Activated naive CD4-positive, alpha-beta T cell treated with anti-CD3 and anti-CD28 coated beads for 36 hours (primary cell): ENCODE measurements at places on chromosomes 12 and 14.

DNA sequence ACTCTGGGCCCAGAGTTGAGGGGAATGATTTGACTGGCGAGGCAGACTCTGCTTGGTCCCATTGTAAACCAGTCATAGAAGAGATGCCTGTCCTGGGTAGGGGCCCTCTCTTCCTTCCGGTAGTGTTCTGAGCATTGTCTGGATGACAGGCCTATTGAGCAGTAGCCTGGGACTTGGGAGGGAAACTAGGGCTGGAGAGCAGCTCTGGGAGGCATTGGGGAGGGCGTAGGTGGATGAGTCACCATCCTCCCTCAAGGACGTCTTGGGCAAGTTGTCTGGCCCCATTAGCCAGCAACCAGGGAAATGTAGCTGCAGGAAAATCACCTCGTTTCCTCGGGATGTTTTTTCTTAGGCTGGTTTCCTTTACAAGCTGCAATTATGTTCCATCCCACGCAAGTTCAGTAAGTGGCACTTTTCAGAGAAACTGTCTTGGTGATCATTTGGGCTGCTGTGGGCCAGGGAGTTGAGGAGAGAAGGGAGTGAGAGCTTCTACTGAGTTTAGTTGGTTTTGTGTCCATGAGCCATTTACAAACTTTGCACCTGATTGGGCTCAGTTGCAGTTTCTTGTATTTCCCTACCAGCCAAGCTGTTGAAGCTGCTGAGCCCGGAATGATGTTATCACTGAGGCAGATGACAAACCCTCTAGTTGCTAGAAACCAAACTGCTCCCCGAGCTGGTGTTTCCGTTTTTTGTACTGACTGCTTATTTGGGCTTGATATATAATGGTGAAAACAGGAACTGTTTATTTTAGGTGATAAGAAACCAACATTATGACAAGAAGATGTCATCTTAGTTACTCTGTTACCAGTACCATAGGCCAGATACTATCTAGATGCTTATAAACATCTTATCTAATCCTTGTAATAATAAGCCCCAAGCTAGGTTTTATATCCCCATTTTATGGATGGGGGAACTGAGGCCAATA, 147.6 kb downstream of the CHST11 start:
- peak; percentile 60 for DNase-seq

GRCh38 chr12:3885277-3886094, 12.3 kb upstream of the PARP11 start:
- DNase-seq, result peak; percentile 58

DNA sequence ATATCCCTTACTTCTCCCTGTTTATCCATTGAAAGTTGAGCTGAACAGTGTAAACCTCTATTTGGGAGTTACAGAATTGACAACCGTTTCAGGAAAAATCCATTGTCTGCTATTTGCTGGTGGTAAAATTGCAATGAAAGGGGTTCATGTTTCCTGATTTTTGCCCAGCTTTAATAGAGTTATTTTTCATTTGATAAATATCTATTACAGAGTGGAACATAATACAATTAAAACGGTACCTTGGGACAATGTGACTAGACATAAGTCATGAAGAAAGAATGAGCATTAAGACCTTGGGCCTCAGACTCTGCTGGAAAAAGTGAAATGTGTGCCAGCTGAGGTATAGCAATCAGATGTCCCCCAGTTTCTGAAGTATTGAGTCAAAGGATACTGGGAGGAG, 13.1 kb downstream of the PTPRR start:
- no peak for DNase-seq

DNA sequence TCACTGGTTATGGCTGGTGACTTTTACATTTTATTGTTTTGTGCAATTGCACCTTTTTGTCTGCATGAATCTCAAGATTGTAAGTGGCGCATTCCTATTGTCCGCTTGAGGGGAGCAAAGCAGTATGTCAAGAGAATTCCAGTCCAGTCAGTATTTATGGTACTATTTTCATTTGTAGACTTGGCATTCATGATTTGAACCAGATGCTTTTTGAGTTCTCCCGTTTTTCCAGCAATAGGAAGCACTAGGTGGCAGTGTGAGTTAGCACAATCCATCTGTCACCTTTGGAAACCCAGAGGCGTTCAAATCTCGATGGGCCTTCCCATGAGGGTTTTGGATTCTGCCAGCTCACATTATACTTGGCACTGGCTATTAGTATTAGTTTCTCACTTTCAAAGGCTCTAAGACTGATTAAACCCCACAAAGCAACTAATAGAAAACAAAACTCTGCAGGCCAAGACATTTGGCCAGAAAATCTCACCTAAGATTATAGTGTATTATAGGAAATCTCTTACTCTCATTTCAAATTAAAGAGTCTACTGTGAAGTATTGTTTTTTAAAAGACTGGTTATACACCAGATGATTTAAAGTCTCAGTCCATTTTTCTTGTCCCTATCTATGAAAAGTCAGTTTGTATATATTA, 2.2 kb downstream of the DACT1 start:
- peak; percentile 57 for DNase-seq

- DNase-seq, result no peak
Observed at GRCh38 chr14:81831128-81831820, 297.6 kb upstream of the SEL1L start.

GRCh38 chr12:131130311-131130911, 176.7 kb downstream of the ADGRD1 start:
- DNase-seq, result no peak

GRCh38 chr14:22650960-22651521, 6.9 kb upstream of the OR6J1 start:
- peak; percentile 14 for DNase-seq

DNA sequence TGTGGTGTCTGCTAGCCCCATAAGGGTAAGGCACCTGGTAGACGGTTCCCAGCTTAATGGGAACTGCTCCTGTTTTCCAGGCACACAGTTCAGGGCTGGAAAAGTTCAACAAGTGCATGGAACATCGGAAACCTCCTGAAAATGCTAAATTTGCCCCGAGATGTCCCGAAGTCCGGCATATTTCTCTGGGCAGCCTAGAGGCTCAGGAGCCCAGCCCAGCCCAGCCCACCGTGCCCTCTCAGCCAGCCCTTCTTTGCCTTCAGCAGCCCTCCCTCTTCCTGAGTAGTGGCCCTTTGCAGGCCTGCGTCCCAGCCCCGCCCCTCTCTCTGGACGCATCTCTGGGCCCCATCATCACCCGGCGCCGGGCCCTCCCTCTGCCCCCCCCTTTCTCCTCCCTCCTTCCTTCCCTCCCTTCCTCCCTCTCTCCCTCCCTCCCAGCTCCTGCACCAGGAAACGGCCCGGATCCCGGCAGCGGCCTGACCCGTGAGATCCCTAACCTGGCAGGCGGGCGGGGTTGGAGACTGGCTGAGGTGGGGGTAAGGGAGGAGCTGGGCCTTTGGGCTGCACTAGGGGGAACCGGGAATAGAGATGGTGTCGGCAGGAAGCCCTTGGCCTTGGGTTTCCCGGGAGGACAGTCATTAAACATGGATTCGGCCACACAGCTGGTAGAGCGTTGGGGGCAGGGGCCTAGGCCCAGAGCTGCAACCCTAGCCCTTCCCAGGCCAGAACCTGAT, at the start of gene BCL2L2:
TSS of gene BCL2L2 (plus strand) at position 422 of the 734 bp plus-strand sequence. CDS start 935 bp downstream, outside the sequence.
- peak; percentile 30 for DNase-seq

DNA sequence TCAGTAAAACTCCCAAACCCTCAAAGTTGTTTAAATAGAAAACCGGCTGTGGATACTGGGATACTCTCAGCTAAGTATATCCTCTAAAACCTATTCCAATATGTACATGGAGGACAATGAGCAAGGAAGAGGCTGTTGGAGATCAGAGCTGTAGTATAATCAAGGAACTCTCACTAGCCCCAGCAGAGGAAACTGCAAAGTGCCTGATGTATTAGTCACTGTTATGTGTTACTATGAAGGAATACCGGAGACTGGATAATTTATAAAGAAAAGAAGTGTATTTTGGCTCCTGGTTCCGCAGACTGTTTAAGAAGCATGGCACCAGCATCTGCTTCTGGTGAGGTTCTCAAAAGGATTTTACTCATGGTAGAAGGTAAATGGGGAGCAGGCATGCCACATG, 65.6 kb upstream of the RPL10L start:
- no peak for DNase-seq

- peak; percentile 71 for DNase-seq
Observed at GRCh38 chr14:32254952-32255679, 52.0 kb upstream of the RNU6-8 start.

- no peak for DNase-seq
Observed at GRCh38 chr14:102508774-102509745, 516 bp downstream of the ANKRD9 start.

DNA sequence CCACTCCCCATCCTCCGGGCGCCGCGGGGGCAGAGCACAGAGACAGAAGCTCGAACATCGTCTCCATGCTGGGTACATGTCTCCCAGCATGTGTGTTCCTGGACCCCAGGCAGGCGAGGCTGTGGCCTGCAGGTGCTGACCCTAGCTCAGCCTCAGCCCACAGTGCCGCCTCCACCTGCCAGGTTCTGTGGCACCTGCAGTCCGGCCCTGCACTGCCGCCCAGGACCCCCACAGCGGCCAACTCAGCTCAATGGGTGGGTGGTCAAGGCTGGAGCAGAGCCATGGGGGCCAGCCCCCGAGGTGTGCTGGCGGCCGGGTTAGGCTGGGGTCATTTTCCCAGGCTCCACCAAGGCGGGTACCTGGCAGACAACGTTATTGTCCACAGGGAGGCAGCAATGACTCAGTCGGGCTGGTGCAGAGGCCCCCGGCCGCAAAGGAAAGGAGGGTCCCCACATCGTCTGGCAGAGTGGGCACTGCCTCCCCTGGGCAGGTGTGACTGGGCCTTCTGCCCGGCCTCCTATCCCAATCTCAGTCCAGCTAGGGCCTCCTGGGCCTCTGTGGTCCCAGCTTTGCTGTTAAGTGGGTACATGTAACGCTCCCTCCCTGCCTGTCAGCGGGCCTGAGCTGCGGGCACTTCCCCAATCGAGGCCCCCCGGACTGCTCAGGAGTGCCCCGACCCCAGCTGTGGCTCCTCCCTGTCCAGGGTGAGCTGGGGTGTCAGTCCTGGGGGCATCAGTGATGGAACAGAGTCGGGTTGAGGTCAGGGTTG, 20.2 kb upstream of the NUDT14 start:
- no peak for DNase-seq

GRCh38 chr14:42428996-42429395, 822.3 kb downstream of the LRFN5 start:
- no peak for DNase-seq

DNA sequence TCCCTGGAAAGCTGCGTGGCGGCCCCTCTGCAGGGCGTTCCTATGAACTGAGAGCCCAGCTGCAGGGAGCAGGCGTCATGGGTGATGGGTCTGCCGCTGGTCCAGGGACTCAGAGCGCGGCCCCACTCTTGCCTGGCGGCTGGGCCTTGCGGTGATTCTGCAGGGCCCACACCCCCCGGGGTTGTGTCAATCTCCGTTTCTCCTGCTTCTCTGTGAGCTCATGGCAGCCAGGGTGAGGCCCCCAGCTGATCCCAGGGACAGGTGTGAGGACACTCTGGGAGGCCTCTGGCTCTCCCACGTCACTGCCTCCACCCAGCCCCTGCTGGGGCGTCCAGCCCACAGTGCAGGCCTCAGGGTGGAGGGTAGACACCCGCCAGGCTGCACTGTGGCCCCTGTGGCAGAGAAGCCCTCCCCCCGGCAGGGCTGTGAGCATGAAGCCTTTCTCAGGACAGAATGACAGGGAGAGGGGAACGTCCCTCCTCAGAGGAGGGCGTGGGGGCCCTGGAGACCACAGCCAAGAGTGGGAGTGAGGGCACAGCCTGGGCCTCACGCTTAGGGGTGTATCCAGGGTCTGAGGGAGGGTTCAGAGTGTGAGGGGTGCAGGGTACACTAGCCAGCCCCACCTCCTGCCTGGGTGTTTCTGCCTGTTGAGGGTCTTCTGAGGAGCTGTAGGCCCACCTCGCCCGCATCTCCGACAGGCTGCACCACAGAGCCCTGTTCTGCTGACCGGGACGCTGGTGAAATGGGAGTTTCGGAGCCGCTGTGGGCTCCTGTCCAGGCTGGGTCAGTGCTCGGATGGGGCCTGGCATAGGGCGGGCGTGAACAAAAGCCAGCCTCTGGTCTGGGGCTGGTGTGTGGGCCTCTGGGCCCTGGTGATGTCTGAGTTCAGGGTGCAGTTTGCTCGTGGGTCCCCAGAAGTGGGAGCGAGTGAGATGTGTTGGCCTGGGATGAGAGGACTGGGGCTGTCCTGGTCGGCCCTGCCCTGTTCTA, 26.7 kb upstream of the CRIP2 start:
- DNase-seq, result no peak

DNA sequence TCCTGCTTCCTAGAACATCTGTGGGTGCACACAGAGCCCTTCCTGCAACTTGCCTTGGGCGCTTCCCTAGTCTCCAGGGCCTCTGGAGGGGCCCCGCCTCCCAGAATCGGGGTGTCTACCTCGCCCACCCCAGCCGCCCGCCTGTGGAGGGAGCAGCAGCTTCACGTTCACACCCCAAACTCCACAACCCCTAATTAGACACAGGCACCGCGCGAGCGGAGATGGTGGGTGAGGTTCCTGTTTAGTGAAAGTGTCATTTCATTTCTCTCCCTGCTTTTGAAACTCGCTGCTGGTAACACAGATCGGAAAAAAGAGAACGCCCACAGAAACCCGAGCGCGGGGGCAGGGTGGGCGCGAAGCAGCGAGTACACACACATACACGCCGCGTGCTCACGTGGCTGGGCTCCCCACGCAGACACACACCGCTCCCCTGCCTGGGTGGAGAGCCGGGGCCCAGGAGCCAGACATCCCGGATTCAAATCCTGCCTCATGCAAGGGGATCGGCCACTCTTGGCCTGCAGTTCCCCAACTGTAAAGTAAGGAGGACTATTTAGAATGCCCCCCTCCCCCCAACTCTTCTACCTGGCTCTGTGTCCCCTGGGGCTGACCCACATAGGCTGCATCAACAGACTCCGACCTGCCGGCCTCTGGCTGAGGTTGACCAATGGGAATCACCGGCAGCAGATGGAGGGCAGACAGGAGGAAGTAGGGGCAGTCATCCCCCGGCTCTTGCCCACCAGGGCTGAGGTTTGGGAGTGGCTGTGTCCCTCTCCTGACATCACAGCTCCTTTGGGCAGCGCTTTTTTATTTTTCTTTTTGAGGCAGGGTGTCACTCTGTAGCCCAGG, 79.2 kb upstream of the NCOR2 start:
- DNase-seq, result peak; percentile 65

DNA sequence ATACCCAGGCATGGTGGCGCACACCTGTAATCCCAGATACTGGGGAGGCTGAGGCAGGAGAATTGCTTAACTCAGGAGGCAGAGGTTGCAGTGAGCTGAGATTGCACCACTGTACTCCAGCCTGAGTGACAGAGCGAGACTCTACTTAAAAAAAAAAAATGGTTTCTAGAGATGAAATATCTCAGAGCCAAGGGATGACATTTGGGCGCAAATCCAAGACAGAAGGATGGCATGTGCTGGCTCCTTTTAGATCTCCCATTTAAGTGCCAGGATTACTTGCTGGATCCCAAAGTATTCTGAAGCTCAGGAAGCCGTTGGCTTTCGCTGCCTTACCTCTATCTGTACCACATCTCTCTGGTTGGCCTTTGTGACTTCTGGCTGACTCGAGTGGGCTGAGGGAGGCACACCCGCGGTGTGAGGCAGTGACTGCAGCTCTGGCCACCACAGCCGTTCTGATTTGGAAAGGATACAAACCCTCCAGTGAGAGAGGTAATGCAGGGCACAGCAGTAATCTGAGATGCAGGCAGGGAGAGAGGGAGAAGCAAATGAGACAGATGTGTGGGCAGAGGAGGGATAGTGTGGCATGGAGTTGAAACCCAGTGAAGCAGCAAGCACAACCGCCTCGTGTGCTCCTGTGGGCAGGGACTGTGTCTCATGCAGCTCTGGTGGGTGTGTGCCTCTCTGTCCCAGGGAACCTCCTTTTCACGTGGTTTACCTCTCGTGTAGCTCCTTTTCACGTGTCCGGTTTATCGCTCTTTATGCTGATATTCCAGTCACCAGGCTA, 4.9 kb downstream of the B4GALNT3 start:
- DNase-seq, result no peak

- DNase-seq, result no peak
Observed at GRCh38 chr14:85041618-85042017, 488.3 kb upstream of the FLRT2 start.
